Activated T-cell treated with anti-CD3 and anti-CD28 coated beads, Interleukin-2, amount 50 U/mL, for 24 hours (primary cell): ENCODE measurements at places on chromosomes 11 and 22.

- no peak for DNase-seq
These were observed 661.9 kb downstream of the ETS1 start for GRCh38 chr11:127925475-127925874.

DNA sequence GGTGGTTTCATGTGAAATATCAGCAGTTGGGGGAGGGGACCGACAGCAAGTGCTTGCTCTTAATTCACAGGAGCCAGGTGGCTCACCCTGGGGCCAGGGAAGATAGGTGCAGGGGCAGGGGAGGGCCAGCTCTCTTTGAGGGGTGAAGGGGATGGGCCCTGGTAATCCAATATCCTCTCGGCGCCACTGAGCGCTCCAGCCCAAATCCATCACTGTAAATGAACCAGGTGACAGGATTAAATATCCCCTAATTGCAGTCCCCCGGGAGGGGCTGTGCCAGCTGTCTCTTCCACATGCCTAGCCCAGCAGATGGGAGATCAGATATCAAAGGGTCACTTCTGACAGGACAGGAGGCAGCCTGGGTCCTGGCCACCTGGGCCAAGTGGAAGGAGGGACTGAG is 531.8 kb upstream of the CADM1 start:
- DNase-seq = no peak

- DNase-seq = peak; percentile 25
These were observed 23.9 kb downstream of the IGF2 start for GRCh38 chr11:2115308-2115707.

- DNase-seq = no peak
These were observed 2.3 kb downstream of the GPHA2 start for GRCh38 chr11:64933213-64933934.

- DNase-seq = no peak
These were observed 62.6 kb upstream of the PTPRJ start for GRCh38 chr11:47917599-47918369.

GRCh38 chr11:78605296-78605695 is 30.6 kb upstream of the NARS2 start:
- no peak for DNase-seq

- no peak for DNase-seq
These were observed 145.5 kb upstream of the RASSF10 start for GRCh38 chr11:12863605-12864121.

GRCh38 chr11:71420455-71421241 is 27.5 kb downstream of the DHCR7 start:
- no peak for DNase-seq
